Endothelial cell (in vitro differentiated cells): ENCODE measurements at places on chromosomes 5 and 9. TPM values are rescaled to one million over a fixed set of nuclear protein-coding genes. Genes with fewer than 3 reads are reported as not detected.

- H3K36me3 ChIP-seq, result peaks cover 26% of the 10 kb centered on the region
- H3K4me1 ChIP-seq, result peaks cover 17% of the 10 kb centered on the region
- no peak overlapping the region for H3K27ac ChIP-seq
- DNase-seq, result no peak
- peaks cover 7% of the 10 kb centered on the region for H3K27me3 ChIP-seq
Measured at GRCh38 chr5:150394912-150395687, 17.6 kb downstream of the CD74 start.

DNA sequence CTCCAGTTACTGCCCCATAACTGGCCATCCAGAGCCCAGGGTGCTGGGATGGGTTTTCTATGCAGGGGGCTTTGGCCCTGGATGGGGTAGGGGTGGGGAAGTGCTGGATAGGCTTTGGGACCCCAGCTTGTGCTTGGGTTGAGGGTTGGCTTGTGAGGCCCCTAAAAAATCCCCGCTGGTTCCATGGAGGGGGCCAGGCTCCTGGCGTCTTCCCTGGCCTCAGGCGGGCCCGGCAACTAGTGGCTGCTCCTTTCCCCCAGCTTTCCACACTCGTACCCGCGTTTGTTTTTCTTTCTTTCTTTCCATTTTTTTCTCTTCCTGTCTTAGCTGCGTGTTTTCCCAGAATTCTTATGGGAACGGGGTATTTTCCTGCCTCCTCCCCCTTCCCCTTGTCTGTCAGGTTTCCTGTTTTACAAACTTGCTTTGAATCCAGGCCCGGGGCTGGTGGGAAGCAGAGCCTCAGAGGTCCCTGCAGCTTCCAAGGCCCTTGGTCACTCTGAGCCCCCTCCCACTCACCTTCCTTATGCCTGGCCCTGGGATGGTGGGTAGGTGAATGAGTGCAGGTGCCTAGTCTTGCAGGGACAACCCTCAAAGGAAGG lies 40.2 kb downstream of the RGS3 start:
- DNase-seq, result peak; percentile 41
- H3K4me1 ChIP-seq, result peaks cover 78% of the 10 kb centered on the region
- H3K36me3 ChIP-seq, result peaks cover 70% of the 10 kb centered on the region
- H3K27me3 ChIP-seq, result peaks cover 31% of the 10 kb centered on the region
- H3K27ac ChIP-seq, result peak overlapping the region; percentile 100
- H3K4me3 ChIP-seq, result peak overlapping the region; percentile 100

Gene WNK2
- 0.82 TPM for total RNA-seq

- H3K27me3 ChIP-seq, result no peaks in the 10 kb centered on the region
- no peak overlapping the region for H3K4me3 ChIP-seq
- peak; percentile 92 for DNase-seq
Measured at GRCh38 chr5:157948738-157949410, 89.9 kb upstream of the CLINT1 start.

Gene TNFSF8
- total RNA-seq, result not detected
